Heart right ventricle (tissue), 16 donors: ENCODE measurements at places on chromosomes 3 and 15. TPM values are rescaled to one million over a fixed set of nuclear protein-coding genes. Genes with fewer than 3 reads are reported as not detected.

PRKCD gene
- total RNA-seq, result 7.0 TPM

DNA sequence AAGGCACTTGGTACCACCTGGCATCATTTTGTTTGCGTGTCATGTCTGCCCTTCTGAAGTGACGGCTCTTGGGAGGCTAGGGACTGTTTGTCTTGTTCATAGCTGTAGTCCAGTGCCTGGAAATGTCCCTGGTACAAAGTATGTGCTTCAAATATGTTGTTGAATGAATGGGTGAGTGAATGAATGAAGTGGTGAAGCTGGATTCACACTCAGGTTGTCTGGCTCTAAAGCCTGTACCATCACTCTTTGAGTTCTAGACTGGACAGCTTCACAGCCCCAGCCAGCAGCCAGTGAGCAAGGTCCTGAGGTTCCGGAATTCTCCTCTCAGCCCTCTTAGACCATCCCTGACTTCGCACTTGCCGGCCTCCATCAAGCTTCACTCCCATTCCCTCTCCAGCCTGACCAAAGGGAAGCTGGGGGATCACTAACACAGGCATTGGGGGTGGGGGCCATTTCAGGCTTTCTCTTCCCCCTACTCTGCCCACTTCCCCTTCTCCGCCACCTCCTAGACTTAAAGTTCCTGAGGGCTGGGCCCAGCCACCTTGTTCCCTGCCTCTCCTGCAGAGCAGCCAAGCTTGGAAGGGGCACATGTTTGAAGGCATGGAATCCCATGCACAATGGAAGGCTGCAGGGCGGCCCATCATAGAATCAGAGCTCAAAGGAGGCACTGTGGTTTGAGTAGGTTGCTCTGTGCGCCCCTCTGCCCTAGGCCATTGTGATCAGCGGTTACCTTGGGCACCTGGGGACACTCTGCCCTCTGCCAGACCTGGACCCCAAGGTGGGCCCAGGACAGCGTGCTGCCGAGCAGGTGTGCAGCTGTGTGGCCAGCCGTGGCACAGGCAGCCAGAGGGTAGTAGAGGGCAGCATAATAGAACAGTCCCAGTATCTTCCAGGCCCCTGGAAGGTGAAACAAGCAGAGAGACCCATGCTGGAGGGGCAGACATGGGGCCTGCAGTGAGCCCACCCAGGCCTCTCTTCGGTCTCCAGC is 7.7 kb downstream of the STRA6 start:
- DNase-seq, result no peak

DNA sequence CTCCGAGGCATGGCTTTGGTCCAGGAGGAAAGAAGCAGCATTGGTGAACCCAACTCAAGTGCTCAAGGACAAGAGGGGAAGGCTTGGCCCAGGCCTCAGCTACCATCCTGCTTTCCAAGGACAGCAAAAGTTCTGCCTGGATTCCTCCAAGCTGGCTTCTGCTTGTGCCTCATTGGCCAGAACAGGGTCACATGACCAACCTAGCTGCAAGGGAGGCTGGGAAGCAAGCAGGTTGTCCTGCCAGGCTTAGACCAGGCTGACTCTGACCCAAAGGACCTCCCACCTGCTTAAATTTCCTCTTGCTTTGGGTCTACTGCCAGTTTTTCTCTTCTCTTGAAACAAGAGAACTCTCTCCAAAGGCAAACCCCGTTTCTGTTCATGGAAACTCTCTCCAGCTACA is 70.7 kb downstream of the RPN1 start:
- no peak for DNase-seq

- no peak for DNase-seq
Observed at GRCh38 chr15:31096563-31096962, 5.0 kb downstream of the TRPM1 start.

- no peak for DNase-seq
Observed at GRCh38 chr3:184260724-184261269, 556 bp downstream of the CAMK2N2 start.

- DNase-seq, result no peak
Observed at GRCh38 chr3:50162034-50162883, 7.1 kb downstream of the SEMA3F start.

- DNase-seq, result no peak
Observed at GRCh38 chr15:43210172-43210745, 10.6 kb downstream of the EPB42 start.

GRCh38 chr15:67381416-67382045 is 126.9 kb downstream of the IQCH start:
- no peak for DNase-seq

GRCh38 chr3:1774597-1774996 is 324.1 kb upstream of the CNTN4 start:
- no peak for DNase-seq

GRCh38 chr3:29693863-29694262 is 413.0 kb downstream of the RBMS3 start:
- DNase-seq, result no peak

GRCh38 chr3:42442640-42443039 is 32.2 kb upstream of the LYZL4 start:
- no peak for DNase-seq
